ENCODE measurements at places on chromosomes 12 and 14.

DNA sequence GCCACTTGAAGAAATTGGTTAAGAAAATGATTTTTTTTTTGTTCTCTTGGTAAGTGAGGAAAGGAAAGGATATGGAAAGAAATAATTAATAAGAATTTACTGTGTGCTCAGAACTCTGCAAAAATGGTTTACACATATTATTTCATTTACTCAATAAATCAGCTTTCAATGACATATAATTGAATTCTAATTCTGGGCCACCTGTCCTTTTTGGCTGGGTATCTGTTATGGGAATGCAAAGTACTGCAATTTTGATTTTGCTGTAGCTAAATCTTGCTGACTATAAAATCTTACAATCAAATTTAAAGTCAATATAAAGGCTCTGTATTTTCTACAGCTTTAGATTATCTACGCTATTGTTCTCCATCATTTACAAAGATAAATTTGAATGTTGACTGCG, 147.1 kb downstream of the GRIP1 start:
- no peak for DNase-seq

DNA sequence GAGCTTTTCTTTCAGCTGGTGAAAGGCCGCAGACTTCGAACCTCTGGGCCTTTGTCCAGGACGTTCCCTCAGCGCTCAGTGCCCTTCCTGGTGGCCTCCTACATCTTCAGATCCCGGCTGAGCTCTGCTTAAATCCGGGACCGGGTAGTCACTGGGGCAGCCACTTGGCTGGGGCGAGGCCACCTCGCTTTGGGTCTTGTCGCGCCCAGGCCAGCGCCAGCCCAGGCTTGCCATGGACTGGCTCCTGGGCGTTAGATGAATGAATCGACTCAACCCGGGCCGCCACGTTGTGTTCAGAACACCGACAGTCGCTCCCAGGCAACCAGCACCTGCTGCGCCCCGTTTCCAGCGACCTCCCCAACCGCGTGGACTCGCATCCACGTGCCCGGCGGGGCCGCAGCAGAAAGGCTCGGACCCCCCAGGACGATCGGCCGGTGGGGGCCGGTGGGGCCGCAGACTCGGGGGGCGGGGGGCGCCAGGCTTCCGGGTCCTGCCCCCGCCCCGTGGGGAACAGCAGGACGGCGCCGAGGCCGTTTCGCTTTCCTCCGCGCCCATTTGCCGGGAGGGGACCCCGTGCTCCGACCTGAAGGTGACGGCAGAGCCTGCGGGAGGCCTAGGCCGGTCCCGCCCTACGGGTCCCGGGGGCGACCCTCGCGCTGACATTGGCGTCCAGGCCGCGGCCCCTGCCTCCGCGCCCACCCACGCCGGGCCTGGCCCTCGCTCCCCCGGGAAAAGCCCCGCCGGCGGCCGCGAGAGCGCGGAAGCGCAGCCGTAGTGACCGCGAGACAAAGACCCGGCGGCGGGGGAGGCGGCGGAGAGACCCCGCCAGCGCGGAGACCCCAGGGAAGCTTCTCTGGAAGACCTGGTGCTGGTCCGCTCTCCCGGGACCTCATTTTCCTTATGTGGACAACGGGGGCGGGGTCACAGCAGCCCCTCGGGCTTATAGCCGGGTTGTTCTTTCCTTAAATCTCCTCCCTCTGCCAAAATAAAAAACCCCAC, 37.3 kb upstream of the RCOR1 start:
- DNase-seq = peak; percentile 16

DNA sequence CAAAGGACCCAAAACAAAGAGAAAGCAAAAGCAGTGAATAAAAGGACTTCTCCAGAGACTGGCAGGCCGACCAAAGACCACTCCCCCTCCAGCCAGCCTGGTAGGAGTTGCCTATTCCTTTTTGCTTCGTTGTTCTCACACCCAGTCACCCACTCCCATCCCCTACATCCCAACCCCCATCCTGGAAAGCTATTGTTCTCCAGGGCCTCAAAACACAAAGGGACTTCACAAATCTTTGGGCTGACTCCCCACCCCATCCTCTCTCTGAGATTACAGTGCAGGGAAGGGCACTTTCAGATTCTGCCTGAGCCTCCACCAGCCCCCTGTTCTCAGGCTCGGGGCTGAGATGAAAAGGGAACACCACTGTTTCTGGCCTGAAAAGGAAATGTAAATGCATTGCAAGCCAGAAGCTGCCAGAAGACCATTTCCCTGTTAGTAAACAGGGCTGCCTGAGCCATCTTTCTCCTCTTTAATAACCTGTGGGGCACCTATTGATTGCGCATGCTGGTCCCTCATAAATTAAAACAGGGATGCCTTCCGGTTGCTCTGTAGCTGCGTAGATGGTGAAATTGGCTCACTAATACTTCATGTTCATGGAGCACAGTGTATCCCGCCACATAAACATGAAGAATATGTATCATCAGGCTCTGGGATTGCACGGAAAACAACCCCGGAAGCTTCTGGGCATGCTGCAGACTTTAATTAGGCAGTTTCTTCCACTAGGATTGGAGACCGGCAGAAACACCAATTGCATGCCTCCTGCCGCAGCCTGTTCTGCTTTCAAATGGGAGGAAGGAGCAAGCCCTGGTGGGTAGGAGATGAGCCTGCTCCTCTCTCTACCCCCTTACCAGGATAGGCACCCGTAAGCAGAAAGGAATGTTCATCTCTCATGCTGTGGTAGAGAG, 130.3 kb upstream of the FUT8 start:
- no peak for DNase-seq

DNA sequence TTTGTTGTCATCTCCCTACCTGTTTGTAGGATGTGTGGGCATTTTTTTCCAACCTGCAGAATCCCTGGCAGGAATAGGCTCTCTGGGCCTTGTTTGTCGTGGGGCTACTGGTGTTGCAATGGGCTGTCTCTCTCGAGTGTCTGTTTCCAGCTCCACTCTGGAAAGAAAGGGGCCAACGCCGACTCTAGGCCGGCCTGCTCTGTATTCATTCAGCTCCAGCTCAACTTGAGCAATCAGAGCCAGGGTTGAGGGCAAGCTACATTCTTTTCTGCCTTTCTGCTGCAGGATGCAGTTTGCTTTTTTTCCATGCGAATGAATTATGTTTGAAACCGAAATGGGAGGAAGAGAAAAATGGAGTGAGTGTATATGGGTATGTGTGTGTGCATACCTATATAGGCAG, 2.3 kb downstream of the JDP2 start:
- no peak for DNase-seq

DNA sequence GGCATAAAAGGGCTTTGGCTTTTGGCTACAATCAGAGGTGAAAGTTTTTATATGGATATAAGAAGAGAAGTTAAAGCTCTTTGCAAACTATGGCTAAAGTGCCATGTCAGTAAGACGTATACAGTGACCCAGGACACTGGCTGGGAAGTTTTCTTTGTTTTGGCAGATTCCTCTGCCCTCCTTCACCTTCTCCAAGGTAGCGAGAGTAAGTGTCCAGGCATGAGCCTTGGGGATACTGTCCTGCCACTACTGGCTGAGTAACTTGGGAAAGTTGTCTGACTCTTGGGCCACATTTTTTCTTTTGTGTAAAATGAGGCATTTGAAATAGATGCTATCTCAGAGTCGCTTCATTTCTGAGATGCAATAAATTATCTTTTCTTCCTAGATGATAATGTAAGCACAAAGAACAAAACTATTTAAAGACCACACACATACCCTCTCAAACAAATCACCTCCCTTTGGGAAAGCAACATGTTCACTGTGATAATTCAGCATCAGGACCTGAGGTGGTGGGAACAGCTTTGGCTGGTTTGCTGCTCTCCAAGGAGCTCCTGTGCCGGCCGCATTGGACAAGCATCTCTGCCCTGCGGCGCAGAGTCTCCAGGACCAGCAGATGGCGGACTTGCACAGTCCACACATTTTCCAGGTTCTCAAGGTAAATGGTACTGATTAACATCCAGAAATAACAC, 106.3 kb downstream of the PTCSC3 start:
- peak; percentile 19 for DNase-seq

DNA sequence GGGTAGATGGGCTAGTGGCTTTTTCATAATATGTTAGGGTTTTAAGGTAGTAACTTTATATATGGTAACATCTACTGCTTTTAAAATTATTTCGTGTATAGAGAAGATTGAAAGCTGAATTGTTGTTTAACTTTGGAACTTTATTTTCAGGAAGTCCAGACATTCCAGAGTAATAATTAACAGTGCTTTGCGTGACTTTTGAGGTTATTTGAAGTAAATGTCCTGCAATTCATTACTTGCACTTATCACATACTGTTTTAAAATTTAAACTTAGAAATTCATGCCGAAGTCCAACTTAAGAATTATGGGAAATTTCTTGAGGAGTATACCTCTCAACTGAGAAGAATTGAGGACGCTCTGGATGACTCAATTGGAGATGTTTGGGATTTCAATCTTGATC, 3.3 kb downstream of the WASHC4 start:
- no peak for DNase-seq

DNA sequence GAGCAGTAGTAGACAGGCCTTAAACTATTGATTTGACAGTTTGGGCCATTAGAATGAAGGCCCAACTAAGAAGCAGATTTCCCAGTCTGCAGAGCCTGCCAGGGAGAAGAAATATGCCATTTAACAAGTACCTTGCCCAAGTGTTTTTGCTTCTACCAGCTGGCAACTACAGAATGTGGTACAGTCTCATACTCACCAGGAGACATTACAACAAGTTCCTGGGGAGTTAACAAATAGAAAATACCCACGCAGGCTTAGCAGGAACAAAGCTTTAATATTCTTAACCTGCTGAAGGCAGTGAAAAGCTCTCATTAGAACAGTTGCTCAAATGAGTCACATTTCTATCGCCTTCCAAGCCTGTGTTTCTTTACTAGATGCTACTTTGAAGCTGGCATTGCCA, 241.0 kb downstream of the TMEM117 start:
- DNase-seq = no peak

DNA sequence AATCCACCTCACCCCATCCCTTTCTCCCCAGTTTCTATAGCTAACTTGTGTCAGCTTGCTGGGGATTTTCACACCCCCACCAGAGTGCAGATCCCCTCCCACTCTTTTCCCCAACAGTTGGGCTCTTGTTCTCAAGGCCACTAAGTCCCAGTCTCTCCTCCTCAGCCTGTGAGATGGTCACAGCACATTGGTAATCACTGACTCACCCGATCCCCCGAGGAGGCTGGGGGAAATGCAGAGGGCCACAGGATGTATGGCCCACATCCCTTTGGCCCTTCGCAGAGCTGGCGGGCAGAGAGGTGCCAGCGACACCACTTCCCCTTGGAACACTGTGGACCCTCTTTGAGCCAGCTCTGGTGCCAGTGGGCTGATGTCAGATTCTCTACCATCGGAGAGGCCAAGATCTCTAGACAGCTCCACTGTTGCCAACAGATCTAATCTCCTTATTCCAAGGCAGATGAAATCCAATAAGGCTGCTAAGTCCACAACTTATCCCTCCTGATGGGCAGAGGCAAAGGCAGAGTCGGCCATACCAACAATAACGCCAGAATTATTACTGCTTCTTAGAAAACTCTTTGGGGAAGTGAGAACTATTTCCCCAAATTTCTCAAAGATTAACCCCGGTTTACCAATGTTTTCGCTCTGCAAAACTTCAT, 1.6 kb downstream of the FMNL3 start:
- peak; percentile 5 for DNase-seq

GRCh38 chr12:82862069-82862841, 175.5 kb downstream of the TMTC2 start:
- no peak for DNase-seq

DNA sequence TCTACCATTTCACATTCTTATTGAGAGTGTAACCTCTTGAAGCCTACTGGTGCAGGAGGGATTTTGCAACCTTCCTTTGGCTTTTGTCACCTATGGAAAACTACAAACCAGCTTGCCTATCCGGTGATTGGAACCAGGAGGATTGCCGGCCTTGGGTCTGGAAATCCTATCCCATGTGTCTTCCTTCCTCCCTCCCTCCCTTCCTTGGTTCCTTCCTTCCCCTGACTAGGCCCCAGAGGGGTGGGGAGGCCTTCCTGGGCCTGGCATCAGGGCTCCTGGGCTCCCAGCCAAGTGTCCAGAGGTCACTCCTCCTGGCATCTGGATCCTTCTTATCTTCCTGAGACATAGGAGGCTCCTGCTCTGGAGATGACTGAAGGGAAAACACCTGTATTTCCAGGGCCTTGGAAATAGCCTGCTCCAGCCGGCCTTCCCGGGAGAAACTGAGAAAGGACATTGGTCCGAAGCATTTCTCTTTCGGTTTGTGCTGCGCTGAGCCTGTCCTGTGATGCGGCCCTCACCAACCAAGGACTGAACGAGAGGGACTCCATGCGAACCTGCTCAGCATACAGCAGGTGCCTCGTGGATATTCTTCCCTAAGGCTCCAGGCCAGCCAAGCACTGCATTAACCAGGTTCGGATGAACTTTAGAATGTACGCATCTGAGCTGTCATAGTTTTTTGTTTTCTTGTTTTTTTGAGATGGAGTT, 43.4 kb downstream of the PSMA6 start:
- no peak for DNase-seq

- DNase-seq = no peak
Observed at GRCh38 chr12:104615048-104615561, 158.4 kb downstream of the CHST11 start.

GRCh38 chr14:54747616-54748015, 155.0 kb downstream of the GCH1 start:
- no peak for DNase-seq

DNA sequence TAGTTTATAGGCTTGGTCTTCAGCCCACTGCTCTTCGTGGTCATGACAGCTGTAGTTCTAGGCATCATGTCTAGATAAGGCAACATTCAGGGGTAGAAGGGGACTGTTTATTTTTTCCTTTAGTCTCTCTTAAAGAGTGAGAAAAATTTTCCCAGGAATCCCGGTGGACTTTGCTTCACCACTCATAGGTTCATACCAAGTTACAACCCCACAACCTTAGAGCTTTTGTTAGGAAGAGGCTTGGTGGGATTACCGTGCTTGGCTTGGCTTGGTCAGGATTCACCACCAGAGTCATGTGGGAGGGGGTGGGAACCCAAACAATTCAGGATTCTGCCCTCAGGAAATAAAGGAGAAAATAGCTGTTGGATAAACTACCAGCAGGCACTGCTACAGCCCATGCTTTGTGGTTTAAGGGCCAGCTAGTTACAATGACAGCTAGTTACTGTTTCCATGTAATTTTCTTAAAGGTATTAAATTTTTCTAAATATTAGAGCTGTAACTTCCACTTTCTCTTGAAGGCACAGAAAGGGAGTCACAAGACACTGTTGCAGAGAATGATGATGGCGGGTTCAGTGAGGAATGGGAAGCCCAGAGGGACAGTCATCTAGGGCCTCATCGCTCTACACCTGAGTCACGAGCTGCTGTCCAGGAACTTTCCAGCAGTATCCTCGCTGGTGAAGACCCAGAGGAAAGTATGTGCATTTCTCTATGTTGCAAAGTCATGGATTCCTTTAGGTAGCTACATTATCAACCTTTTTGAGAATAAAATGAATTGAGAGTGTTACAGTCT, 25.9 kb upstream of the PAPLN start:
- DNase-seq = no peak

DNA sequence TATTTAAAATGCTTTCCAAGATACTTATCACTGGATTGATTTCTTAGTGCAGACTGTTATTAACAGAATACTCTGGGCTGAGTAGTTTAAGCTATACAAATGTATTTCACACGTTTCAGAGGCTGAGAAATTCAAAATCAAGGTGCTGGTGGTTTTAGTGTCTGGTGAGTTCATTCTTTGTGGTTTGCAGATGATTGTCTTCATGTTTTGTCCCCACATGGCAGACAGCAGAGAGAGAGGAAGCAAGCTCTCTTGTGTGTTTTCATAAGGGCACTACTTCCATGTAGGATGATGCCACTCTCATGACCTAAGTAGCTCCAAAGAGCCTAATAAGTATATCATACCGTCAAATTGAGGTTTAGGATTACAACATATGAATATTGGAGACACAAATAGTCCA, 1348.9 kb upstream of the FLRT2 start:
- no peak for DNase-seq

All from stimulated activated CD4-positive, alpha-beta T cell treated with anti-CD3 and anti-CD28 coated beads, Interleukin-12 subunit alpha, Interleukin-12 subunit beta, amount 100 ng/mL, for 48 hours (primary cell).